ENCODE measurements at places on chromosomes 12 and 14. TPM values are rescaled to one million over a fixed set of nuclear protein-coding genes. Genes with fewer than 3 reads are reported as not detected.
A peak's percentile ranks its signal among the peaks of the same experiment; 100 is the strongest.

DNA sequence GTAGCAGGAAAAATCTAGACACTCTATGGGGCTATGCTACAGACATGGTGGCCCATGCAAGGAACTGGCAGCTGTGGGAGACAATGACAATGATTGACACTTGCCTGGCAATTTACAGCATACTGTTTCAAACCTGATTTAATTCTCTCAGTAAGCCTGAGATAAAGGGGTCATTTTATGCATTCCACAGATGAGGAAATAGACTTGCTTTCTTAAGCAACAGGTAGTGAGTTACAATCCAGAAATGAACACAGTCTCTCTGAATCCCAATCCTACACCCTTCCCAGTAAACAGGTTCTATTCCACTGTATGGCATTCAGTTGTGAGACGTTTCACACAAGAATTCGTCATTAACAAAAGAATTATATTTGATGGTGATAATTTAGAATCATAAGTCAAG is 15.5 kb upstream of the PCNX1 start:
- DNase-seq = no peak

DNA sequence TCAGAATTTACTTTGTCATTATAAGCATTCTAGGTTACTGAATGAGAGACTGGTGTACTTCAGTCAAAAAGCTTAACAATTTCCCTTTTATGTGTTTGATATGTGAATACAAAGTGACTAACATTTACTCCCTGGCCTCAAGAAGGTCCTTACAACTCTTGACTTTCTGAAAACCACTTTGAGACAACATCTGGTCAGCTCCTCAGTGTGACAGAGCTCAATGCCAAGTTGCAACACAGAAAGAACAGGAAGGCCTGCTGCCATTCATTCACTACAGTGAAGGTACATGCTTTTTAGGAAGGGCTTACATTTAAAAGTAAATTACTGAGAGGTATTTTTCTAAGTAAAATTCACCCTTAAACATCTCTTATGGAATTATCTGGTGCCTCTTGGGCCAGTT is 2.3 kb upstream of the NAA30 start:
- DNase-seq = no peak

DNA sequence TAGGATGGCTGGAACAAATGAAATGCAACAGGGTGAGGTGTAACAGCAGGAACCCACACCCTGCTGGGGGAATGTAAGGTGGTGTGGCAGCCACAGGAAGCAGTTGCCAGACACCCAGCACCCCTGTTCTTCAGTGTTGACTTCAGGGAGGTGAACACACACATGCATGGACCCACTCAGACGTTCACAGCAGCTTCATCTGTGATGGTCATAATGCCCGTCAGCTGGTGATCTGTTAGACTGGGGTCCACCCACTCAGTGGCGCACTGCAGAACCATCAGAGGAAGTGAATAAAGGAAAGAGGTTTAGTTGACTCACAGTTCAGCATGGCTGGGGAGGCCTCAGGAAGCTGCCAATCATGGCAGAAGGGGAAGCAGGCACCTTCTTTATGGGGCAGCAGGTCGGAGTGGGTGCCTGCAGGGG is 22.7 kb upstream of the TEX22 start:
- peak; percentile 51 for DNase-seq

The PXMP2 gene
- total RNA-seq = 29.2 TPM

All from activated naive CD8-positive, alpha-beta T cell treated with anti-CD3 and anti-CD28 coated beads, Interleukin-2, amount 10 ng/mL, durations not matched to agents 7 days and 5 days (primary cell).